ENCODE measurements at places on chromosomes 16 and 17.
A peak's percentile ranks its signal among the peaks of the same experiment; 100 is the strongest.

GRCh38 chr17:80198144-80198661, 21.9 kb downstream of the SGSH start:
- no peak for DNase-seq

GRCh38 chr17:70099294-70099693, 24.3 kb downstream of the KCNJ16 start:
- DNase-seq, result no peak

DNA sequence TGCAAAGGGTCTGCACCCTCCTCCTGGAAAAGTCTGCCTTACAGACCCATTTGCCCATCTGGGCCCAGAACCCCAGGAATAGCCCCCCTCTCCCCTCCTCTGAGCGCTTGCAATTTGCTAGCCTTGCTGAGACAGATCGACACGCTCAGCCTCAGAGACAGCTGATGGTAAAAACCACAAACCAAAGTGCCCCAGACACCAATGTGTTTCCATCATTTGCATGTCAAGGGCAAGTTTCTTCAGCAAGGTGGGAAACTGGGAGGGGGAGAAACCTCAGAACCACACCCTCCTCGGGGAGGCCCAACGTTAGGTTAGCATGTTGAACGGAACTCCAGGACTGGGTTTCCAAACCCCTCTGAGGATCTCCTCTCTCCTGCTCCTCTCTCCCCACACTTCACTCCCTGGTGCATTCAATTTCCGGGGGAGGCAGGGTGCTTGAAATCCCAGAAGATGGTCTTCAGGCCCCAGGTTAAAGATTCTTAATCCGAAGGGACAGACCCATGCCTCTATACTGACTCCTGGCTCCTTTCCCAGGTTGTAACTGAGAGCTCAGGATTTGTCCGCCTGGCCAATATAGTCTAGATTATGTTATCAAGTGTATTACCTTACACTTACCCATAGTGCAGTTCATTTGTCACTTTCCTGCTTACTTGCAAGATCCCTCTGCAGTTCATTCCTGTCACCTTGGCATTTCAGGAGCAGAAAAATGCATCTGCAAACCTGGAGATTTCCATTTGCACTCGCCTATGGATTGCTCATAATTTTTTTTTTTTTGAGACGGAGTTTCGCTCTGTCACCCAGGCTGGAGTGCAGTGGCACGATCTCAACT, 1.3 kb upstream of the CUEDC1 start:
- DNase-seq, result peak; percentile 70

GRCh38 chr16:66719246-66719645, 22.7 kb upstream of the CMTM4 start:
- no peak for DNase-seq

DNA sequence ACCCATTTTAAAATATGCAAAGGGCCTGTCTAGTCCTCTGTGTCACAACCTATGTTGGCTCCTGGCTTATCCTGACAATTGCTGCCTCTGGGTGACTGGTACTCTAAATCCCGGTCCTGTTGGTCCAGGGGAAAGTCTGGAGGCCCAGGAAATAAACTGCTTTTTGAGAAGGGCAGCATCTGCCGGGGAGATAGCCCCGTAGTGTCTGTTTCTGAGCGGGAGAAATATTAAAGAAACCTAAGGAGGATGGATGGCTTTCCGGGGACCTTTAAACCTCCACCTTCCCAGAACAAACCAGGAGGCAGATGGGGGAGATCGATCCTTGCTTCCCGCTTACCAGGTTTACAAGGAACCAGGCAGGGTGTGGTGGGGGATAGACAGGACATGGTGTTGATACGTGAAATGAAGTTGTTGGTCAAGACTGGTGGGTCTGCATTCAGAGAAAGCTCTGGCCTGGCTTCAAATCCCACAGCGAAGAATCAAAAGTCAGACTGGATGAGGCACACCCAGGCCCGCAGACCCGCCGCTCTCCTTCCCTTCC, 3.8 kb downstream of the HOXB2 start:
- no peak for DNase-seq

DNA sequence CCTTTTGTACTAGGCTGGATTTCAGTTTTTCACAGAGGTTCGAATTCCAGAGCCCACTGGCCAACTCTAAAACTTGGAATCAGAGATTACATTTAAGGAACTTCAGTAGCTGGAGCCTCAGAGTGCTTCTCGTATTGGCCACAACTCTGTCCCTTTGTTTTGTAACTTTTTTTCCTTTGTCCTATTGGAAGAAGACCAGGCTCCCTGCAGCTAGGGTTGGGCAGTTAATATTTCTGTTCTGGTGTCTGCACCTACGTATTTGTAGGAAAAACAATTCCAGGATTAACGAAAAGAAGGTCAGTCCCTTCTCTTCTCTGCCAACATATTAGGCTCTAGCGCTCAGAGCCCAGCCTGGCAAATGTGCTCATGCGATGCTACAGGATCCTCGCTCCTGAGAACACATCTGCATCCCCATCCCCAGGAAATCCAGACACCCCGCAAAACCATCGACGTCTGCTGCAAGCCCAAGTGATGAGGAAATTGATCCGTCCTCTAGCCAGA, 1.9 kb downstream of the CDH11 start:
- DNase-seq, result no peak

DNA sequence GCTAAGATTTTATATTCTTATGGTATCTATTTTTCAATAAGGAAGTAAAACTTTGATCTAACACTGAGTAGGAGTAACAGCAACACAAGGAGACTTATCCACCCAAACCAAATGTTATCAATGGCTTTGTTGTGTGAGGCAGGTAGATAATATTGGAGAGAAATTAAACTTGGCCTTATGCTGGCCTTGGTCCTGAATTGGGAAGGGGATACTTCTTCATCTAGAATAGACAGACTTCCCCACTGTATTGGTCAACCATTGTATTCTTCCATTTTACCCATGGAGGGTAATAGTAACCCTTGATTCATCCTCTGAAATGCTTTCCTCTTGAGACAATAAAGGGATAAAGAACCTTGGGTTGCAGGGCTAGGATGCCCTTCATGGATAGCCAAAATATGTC, 76.3 kb upstream of the ANKFN1 start:
- no peak for DNase-seq

DNA sequence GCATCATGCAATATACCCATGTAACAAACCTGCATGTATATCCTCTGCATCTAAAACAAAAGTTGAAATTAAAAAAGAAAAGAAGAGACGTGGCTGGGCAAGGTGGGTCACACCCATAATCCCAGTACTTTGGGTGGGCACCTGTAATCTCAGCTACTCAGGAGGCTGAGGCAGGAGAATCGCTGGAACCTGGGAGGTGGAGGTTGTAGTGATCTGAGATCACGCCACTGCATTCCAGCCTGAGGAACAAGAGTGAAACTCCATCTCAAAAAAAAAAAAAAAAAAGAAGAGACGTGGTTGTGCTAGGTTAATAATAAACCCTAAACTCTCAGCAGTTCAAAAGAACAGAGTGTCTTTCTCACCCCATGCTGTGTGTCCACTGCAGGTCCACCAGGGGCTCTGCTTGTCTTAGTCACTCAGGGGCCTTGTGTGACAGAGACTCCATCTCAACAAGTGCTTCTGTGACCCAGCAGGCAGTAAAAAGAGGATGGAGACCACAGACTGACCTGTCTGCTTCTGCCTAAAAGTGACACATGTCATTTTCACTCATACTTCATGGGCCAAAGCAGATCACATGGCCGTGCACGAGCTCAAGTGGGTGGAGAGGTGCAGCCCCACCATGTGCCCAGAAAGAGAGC, 22.3 kb upstream of the N4BP1 start:
- no peak for DNase-seq

DNA sequence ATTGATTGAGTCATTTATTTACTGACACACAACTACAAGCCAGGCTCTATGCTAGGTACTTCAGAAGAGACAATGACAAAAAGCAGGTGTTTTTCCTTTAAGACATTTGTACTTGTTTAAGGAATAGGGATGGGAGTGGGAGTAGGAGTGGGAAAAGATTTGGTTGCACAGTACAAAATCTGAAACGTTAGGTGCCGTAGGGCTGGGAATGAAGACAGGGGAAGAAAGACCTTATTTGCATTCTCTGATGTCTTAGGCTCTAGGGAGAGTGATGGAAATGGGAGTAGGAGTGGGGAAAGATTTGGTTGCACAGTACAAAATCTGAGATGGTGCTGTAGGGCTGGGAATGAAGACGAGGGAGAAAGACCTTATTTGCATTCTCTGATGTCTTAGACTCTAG, 28.7 kb upstream of the OR4D1 start:
- no peak for DNase-seq

- DNase-seq, result no peak
These were observed 217.3 kb downstream of the USP22 start for GRCh38 chr17:20825539-20825938.

DNA sequence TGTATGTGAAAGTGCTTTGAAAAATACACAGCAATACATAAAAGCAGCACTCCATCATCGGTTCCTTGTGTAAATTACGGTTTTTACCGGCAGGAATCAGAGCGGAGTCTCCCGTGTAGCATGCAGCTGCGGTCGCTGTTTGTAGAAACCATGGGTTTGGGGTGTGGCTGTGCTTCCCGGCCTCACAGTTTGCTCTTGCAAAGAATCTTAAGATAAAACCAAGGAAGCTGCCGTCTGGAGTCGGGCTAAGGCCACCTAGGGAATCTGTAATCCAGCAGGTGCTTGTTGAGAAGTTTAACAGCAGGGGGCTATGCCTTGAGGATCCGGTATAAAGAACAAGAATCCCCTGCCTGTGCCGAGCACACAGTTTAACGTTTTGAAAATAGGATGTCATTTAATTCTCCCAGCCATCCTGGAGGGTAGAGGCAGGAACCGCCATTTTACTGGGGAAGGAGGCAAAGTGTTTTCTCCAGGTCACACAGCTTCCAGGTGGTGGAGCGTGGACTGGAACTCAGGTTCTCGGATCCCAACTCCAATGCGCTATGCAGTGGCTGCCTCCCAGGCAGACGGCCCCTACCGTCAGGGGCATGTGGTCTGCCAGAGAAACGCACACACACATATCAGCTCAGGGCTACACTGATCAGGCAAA, 6.0 kb upstream of the TLCD3A start:
- DNase-seq, result no peak

GRCh38 chr17:41664587-41665565, 23.8 kb upstream of the EIF1 start:
- no peak for DNase-seq

- no peak for DNase-seq
These were observed 39.4 kb upstream of the ZC3H18 start for GRCh38 chr16:88530858-88531203.

- DNase-seq, result peak; percentile 47
These were observed 2.5 kb downstream of the RNF166 start for GRCh38 chr16:88703486-88704309.

- no peak for DNase-seq
These were observed 621 bp downstream of the KCNJ2 start for GRCh38 chr17:70169709-70170597.

DNA sequence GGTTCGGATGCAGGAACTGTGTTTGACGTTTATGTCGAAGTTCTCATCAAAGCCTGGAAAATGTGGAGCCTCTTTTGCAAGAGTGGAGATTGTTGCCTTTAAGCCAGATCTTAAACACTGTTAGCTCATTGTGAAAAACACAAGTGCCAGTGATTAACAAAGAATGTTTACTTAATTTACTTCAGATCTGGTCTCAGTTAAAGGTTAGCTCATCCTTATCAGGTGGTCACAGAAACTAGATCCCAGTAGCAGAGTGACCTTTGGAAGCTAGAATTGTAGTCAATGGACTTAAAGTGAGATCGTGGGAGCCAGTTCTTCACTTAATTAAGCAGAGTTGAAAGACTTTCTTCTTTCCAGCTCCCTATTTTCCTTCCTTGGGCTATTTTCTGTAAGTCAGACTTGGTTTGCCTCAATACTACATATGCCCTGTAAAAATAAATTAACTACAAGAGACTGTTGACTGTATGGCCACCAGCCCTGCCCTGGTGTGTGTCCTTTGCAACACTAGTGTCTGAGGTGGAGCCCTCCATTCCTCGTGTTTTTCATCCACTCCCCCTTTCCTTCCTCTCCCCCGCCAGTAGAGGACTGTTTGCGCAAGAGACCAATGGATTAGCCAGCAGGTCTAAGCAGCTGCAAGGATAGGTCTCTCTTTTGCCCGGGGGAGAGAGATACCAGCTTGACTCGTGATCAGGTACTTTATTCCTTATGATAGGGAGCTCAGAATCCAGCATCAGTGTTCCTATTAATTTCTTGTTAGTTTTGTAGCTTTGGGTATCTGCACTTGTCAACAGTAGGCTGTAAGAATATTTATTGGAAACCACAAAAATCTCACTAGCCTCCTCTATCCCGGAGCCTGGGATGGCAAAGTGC, 20.2 kb downstream of the FBXO39 start:
- DNase-seq, result no peak

DNA sequence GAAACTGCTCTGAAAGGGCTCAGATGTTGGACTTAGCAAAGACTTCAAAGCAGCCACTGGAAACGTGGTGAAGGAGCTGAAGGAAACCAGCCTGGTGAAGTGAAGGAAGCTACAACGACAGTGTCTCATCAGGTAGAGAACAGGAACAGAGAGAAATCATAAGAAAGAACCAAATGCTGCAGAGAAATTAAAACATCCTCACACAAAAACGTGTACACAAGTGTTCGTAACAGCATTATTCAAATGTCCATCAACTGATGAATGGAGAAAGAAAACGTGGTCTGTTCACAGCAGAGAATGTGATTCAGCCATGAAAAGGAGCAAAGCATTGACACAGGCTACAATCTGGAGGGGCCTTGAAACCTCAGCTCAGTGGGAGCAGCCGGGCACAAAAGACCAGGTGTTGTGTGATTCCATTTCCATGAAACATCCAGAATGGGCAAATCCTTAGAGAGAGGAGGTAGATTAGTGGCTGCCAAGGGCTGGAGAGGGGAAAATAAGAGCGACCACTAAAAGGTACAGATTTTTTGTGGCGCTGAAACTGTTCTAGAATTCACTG, 26.9 kb downstream of the IFT140 start:
- no peak for DNase-seq

- peak; percentile 93 for DNase-seq
These were observed at the start of gene USP7 for GRCh38 chr16:8963821-8964441. Gene USP7 (minus strand): TSS chr16:8963906. CDS start chr16:8963285, 621 bp downstream.

DNA sequence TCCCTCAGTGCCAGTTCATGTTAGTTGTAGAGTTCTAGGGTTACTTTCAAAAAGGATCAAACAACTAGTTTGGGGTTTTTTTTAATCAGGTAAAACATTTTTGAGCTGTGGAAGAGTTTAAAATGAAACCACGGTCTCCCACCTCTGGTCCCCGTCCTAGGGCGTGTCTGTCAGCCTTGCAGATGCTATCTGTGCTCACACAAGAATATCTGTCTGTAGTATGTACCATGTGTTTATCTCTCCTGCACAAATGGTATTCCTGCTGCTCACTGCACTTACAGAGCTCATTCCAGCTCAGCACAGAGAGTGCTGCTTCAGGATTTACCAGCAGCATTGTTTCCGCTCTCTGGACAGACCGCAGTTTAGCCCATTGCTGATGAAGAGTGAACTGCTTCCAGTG, 38.9 kb downstream of the UBN1 start:
- DNase-seq, result no peak

GRCh38 chr16:3716831-3717234, 491 bp downstream of the TRAP1 start:
- peak; percentile 44 for DNase-seq

DNA sequence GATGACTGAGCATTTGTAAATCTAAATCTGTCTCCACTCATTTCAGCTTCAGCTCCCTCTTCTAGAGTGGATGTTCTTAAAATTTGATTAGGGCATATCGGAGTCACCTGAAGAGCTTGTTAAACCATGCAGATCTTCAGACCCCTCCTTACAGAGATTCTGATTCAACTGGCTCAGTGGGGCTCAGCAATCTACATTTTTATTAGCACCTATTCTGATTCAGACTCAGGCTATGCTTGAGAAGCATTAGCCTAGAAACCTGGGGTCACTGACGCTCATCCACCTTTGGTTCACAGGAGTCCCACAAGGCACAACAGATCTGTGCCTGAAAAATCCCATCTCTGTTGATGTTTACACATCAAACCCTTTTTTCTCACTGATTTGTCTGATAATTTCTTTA, 365.6 kb downstream of the GRIN2A start:
- DNase-seq, result no peak

Data from germinal center (tissue), 1 donor.